ENCODE measurements at places on chromosomes 1 and 21. TPM values are rescaled to one million over a fixed set of nuclear protein-coding genes. Genes with fewer than 3 reads are reported as not detected.
A peak's percentile ranks its signal among the peaks of the same experiment; 100 is the strongest.

GRCh38 chr1:23790696-23791515 lies at the start of gene LYPLA2:
TSS of gene LYPLA2 (plus strand) at chr1:23791145. CDS start at chr1:23792683, 1,538 bp downstream.
- peak; percentile 76 for DNase-seq

GRCh38 chr1:53450225-53450624 lies 9.0 kb upstream of the DMRTB1 start:
- DNase-seq: no peak

DNA sequence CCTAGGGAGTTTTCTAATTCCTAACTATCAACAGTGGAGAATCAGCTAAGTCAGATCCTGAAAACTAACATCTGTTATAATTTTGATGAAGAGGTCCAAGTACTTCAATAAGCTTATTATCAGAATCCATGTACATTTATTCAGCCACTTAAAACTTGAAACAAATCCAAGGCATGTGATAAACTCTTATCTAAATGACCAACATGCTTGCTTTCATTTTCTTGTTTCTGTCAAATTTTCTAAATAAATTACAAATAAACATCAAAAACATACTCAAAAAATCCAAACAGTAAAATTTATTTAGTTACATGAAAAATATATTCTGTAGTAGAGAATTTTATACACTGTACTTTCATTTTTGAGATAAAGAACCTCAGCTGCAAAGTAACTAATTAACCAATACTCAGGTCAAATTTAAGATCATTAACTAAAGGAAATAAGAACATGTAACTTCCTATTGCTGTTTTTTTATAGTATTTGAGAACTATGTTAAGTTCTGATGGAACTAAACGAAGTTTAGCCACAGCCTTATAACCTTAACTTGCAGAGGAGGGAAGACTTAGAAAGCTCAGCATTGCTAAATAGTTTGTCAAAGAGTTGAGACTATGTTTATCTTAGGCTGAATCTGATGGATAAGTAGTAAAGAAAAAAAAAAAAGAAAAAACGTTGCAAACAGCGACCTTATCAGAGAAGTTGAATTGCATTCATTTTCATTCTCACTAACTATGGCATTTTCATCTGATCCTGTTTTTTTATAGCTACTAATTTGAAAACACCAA lies 44.9 kb downstream of the SYNJ1 start:
- DNase-seq: no peak

DNA sequence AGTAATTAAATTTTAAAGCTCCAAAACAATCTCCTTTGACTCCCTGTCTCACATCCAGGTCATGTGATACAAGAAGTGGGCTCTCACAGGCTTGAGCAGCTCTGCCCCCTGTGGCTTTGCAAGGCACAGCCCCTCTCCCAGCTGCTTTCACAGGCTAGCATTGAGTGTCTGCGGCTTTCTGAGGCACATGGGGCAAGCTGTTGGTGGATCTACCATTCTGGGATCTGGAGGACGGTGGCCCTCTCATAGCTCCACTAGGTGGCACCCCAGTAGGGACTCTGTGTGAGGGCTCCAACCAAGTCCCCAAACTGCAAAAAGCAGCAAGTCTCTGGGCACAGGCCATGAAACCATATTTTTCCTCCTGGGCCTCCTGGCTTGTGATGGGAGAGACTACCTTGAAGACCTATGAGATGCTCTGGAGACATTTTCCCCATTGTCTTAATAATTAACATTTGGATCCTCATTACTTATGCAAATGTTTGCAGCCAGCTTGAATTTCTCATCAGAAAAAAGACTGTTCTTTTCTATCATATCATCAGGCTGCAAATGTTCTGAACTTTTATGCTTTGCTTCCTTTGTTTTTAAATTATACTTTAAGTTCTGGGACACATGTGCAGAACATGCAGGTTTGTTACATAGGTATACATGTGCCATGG lies 554.1 kb upstream of the OLFM3 start:
- DNase-seq: no peak

- no peak for DNase-seq
Observed at GRCh38 chr21:37623183-37623582, 256.6 kb downstream of the DYRK1A start.

DNA sequence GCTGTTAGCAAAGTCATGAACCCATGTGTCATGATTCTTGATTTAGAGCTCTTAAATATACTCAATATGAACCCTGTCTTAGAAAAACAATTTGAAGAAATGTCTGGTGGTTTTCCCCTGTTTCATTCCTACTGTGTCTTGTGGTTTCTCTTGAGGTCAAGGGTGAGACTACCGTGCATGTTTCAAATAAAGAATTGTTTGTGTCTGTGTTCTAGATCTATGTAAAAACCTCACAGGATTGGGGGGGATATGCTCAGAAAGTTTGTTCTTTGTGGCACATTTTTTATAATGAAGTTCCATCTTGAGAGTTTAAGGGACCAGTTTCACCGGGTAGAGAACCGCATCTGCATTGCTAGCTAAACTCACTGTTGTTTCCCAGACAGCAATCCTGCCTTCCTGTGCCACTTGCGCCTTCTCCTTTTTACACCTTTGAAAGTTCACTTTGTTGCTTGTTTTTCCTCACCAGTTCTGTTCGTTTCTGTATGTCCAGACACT lies 30.9 kb upstream of the CACYBP start:
- no peak for DNase-seq

DNA sequence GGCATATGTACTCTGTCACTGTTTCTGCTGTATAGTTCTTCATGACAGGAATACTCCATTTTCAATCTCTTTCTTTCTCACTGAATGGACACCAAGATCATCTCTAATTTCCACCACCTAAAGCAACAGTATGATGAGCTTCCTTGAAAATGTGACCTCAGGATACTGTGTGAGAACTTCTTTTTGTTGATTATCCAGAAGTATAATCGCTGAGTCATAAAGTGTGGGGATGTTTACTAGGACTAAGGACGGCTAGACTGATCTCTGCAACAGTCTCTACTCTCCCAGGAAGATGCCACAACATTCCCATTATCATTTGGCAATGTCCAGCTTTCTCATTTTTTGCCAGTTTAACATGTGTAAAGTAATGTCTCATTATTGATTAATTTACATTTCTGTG lies 70.3 kb downstream of the TNFSF18 start:
- DNase-seq: no peak

- DNase-seq: no peak
Observed at GRCh38 chr1:155268630-155269029, 4.7 kb downstream of the CLK2 start.

DNA sequence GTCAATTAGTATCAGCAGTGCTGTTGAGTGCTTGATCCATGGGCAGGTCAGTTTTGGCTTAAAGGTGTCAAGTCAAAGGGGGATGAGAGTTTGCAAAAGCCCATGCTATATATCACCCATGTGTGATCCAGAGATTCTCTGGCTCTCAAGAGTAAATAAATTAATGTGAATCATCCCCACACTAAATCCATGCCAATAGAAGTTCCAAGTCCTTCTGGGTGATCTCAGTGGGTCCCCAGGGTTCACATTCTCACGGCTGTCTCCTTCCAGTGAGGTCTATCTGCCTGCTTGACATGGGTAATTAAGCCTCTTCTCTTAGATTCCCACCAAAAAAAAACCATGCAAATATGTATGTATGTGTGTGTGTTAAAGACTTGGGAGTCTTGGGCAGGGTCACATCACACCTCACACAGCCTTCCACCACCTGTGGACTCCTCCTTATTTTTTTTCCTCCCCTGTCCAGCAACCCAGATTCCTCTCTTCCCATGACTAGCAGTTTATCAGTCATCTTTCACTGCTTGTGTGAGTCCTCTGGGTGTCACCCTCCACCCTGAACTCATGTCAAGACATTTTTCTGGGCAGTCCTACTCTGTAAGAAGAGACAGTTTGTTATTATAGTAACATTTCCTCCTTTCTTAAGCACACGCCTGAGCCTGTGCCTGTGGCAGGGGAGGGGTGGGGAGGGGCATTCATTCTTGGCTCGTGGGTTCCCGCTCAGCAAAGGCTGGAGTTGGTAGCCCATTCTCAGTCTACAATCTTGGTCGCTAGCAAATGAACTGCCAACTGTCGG lies 14.3 kb upstream of the S100A11 start:
- DNase-seq: no peak

SYTL1 gene
- total RNA-seq: 6.3 TPM

TMEM240 gene
- not detected for total RNA-seq
